Transverse colon (tissue), 4 donors: ENCODE measurements at places on chromosomes 3 and 15.

GRCh38 chr3:113659996-113660395, 36.4 kb downstream of the USF3 start:
- no peak for DNase-seq

GRCh38 chr3:49164983-49165720, 979 bp downstream of the CCDC71 start:
- no peak for DNase-seq

DNA sequence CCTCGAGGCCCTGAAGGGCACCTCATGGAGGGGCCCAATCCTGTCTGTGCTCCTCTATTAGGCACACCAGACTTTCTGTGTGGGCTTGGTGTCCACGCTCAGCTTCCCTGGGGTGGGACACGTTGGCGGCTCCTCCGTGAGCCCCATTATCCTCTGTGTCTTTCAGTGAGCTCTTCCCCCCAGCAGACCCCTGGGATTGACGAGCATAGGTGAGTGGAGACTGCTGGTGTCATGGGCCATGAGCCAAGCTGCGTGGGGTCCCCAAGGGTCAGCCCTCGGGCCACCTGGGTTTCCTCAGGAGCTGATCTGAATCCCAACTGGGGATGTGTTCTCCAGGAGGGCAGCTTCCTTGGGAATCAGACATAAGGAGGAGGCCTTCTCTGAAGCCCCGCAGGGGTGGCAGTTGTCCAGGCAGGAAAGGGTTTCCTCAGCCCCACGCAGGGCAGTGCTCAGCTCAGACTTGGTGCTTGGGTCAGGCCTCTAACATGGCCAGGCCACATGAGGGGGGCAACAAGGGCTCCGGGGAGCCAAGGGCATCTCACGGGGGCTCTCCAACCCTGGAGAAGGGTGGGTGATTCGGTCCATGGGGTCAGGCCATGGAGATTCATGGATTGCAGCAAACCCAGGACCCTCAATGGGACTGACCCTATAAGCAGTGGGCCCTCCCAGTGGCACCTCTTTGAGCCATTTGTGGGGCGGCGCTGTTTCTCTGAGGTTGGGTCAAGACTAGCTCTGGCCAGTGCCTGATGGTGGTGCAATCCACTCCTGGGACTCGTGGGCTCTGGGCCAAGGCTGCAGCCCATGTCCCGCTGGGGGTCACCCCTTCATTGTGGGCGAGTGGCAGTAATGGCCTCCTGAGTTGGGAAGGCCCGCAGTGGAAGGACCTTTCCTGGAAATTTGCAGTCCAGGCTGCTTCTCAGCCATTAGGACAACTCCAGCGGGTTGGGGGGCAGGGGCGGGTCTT, 222.5 kb downstream of the SNRPN start:
- peak; percentile 2 for DNase-seq

GRCh38 chr15:35198197-35198596, 113.1 kb upstream of the NANOGP8 start:
- DNase-seq: no peak

GRCh38 chr15:99102332-99103235, 2.3 kb upstream of the SYNM start:
- DNase-seq: no peak

GRCh38 chr3:2656806-2657777, 453.1 kb downstream of the IL5RA start:
- no peak for DNase-seq
